ENCODE measurements at places on chromosomes 12 and 14. TPM values are rescaled to one million over a fixed set of nuclear protein-coding genes. Genes with fewer than 3 reads are reported as not detected.

DNA sequence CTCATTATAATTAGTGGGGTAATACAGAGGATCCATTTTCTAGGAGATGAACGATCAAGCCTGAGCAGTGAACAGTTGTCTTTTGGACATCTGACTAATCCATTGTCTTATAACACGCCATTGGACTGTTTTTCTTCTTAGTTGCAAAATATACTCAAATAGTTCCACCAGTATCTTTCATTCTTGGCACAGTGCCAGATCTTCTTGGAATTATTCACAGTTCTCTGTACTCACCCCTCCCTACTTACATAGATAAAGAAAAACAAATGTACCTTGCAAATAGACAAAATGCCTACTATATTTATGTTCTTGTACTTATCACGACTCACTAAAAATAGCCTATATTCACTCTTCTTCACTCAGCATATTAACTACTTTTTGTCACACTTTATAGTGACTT lies 3.8 kb downstream of the CBLN3 start:
- DNase-seq: no peak

GRCh38 chr12:6370576-6370935 lies 4.8 kb downstream of the SCNN1A start:
- no peak for DNase-seq

GRCh38 chr14:104655128-104655848 lies 34.1 kb upstream of the INF2 start:
- no peak for DNase-seq

DNA sequence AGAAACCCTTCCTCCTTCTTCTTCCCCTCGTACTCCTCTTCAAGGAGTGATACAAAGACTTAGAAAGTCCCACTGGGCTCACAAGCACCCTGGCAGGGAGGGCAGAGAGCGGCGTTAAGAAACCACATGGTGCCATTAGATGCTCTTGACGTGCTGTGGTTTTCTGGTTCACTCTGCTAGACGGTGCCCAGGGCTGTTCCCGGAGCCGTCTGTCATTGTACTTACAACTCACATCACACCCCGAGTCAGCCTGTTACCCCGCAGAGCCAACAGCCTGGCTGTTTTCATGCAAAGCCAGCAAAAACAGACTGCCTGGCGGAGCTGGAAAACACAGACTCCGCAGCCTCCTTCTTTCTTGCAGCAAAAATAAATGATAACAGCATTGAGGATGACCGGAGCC lies 232.6 kb upstream of the TBX3 start:
- peak; percentile 65 for DNase-seq

GRCh38 chr14:106578481-106578880 lies 1052.1 kb downstream of the TMEM121 start:
- DNase-seq: no peak

- DNase-seq: no peak
Observed at GRCh38 chr12:132439333-132439904, 50.5 kb upstream of the FBRSL1 start.

GRCh38 chr14:84084056-84084630 lies 1445.8 kb upstream of the FLRT2 start:
- no peak for DNase-seq

- peak; percentile 42 for DNase-seq
Observed at GRCh38 chr14:65210118-65210821, 108.0 kb upstream of the MAX start.

- no peak for DNase-seq
Observed at GRCh38 chr12:19719672-19720071, 280.4 kb downstream of the AEBP2 start.

- no peak for DNase-seq
Observed at GRCh38 chr14:99240627-99241324, 31.2 kb downstream of the BCL11B start.

GRCh38 chr12:48197549-48197970 lies 5.5 kb downstream of the OR10AD1 start:
- no peak for DNase-seq

DNA sequence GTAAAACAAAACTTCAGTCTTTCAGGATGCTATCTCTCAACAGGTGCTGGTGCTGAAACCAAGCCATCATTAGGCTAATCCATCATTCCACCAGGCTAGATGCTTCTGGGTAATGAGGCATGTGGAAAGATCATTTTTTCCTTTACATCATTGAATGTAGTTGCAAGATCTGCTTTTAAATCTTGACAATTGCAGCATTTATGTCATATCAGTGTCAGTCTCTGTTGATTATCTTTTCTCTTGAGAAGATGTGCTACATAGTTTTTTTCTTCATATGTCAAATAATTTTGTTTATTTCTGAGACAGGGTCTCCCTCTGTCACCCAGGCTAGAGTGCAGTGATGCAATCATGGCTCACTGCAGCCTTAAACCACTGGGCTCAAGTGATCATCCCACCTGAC lies 16.2 kb upstream of the EXD2 start:
- DNase-seq: no peak

DNA sequence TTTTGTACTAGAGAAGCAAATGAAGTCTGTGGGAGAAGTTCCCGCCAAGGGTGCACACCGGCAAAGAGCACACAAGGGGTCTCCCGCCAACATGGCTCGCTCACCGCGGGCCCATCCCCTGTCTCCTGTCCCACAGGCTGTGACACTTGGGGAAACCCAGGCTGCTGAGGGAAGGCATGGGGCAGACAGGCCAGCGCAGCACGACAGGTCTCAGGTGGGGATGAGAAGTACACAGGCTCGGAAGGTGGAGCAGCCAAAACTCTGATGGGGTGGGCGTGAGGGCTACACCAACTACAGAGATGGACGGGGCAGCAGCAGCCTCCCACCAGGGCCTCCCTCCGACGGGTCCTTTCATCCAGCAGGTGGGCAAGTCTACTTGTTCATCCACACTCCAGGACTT lies 64.4 kb downstream of the RNF34 start:
- no peak for DNase-seq

GRCh38 chr12:9163392-9163791 lies 44.8 kb downstream of the PZP start:
- DNase-seq: no peak

DNA sequence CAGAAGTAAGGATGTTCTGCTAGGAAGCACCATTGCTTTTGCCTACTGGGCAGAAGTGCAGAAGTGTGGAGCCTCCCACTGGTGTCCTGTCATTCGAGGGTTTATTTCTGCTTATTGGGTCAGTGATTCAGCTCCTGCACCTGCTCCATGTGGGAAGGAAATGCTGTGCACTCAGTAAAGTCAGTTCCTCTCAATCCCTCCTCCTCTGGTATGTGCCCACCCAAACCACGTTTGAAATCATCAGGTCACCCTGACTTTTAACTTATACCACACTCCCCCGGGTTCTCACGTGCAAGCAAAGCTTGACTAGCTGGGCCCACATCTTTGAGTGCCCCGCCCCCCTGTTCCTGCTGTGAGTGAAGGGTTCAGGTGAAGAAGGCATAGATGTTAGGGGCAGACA lies 223.7 kb downstream of the CHST11 start:
- DNase-seq: no peak

DNA sequence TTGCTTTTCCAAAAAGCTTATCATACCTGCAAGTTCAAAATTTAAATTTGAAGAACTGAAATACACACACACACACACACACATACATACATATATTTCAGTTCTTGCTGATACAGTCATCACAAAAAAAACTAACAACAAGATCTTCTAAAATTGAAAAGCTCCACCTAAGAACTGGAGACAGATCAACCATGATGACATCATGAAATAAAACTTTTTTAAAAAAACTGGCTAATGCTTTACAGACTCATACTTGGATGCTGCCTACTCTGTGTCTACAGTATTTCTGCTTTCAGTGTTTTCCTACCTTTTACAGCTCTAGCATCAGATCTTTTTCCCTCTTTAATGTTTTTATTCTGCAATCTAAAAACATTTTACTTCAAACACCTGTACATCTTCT lies 261.4 kb downstream of the DIO2 start:
- no peak for DNase-seq

GRCh38 chr12:113242026-113242418 lies 20.8 kb downstream of the TPCN1 start:
- peak; percentile 81 for DNase-seq

- DNase-seq: no peak
Observed at GRCh38 chr12:54162741-54163140, 26.0 kb downstream of the SMUG1 start.

GRCh38 chr14:50064993-50065392 lies 51.4 kb downstream of the VCPKMT start:
- no peak for DNase-seq

- DNase-seq: peak; percentile 74
Observed at GRCh38 chr12:39235990-39236767, 206.7 kb downstream of the KIF21A start.

GRCh38 chr12:42448841-42449240 lies 122.9 kb downstream of the PPHLN1 start:
- no peak for DNase-seq

DNA sequence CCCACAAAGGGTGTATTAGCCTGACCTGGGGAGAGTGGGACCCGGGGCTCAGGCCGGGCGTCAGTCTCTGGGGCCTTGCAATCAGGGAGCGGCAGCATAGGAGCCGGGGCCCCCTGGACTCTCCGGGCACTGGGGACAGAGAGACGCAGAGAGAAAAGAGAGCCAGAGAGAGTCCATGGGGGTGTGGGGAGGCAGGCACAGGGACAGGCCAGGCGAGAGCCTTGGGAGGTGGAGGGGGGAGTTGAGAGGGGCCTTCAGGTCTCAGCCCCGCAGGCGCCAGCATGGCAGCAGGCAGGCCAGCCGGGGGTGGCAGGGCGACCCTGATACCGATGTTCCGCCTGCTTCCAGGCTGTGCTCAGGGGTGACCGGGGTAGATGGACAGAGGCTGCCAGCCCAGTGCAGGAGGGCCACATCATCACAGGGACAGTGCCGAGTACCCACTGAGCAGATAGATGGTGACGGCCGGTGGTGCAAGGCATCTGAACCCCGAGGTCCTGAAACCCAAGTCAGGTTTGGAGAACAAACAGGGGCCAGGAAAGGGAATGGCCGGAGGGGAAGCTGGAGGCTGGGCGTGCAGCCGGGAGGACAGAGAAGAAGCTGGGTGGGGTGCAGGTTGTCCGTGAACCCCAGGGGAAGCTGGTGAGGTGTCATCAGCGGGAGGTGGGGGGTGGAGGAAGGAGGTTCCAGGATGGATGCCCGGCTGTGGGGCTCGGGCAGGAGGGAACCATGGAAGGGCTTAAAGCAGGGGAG lies 2.9 kb downstream of the EXOC3L4 start:
- DNase-seq: no peak

DNA sequence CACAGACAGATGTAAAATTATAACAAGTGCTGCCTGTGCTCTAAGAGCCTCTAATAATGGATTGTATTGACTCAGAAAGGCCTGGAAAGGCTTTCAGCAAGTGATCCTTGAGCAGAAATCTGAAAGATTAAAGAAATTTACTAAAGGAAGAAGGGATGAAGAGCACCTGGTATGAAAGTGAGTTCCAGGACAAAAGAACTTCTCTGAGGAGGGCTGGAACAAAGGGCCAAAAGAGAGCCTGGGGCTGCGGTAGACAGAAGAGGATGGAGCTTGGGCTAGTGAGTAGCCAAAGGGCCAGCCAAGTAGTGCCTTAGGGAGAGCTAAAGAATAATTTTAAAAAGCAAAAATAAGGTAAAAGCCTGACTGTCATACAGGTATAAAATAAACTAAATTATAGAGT lies 44.0 kb downstream of the BCAT1 start:
- DNase-seq: no peak

DNA sequence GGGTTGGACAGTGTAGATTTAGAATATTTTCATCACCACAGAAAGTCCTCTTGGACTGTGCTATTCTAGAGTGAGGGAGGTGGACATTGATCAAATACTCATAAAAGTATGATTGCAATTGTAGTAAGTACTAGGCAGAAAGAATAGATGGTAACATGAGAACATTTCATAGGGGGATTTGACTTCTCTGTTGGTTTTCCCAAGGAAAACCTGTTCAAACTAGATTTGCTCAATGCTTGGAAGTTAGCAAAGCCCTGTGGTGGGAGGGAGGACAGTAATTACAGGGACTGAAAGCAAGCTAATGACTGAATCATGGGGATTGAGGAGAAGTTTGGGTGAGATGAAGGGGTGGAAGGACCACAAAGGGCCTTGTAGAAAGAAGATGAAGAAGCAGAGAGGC lies 24.4 kb upstream of the EID3 start:
- no peak for DNase-seq

- DNase-seq: no peak
Observed at GRCh38 chr12:22653791-22654190, 28.8 kb downstream of the ETNK1 start.

DNA sequence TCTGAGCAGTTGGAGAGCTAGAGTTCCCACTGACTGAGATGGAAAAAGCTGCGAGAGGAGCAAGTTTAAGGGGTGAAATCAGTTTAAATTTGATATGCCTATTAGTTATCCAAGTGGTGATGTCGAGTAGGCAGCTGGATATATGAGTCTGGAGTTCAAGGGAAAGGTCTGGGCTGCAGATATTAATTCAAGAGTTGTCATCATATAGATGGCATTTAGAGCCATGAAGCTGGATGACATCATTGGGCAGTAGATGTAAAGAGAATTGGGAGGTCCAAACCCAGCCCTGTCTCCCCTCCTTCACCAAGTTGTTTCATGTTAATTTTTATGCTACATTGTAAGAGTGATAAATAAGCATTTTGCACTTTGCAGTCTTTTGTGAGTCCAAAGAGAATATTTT lies 898.1 kb downstream of the GALC start:
- DNase-seq: no peak

DNA sequence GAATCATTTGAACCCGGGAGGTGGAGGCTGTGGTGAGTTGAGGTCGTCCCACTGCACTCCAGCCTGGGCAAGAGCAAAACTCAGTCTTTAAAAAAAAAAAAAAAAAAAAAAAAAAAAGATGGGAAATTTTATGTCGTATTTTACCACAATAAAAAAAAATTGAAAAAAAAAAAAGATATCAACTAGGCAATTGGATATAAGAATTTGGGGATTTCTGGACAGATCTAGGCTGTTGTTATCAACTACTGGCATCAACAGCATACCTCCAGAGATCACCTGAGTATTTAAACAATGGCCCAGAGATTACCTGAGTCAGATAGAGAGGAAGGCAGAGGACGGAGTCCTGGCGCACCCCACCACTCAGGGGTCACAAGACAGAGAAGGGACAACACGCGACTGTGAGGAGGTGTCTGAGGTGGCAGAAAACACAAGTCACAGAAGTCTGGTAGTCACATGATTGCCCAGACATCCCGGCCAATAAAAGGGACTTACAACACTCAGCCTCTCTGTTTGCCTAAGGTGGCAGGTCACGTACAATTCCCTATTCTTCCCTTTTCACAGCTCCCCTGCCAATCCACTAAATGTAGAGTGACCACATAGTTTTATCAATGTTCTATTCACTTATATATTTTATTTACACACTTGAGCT lies 1.8 kb downstream of the SPRING1 start:
- no peak for DNase-seq

GRCh38 chr14:47149326-47149725 lies 497.7 kb upstream of the RPL10L start:
- peak; percentile 49 for DNase-seq

GRCh38 chr14:95291859-95292542 lies 27.7 kb downstream of the CLMN start:
- no peak for DNase-seq

SLC7A7 gene
- total RNA-seq: 0.74 TPM

CCDC198 gene
- total RNA-seq: not detected

SYCP3 gene
- total RNA-seq: not detected

SOS2 gene
- 12.8 TPM for total RNA-seq

FAM186B gene
- 0.05 TPM for total RNA-seq

NGB gene
- not detected for total RNA-seq

RNF34 gene
- 76.7 TPM for total RNA-seq

CLEC6A gene
- total RNA-seq: not detected

A2ML1 gene
- total RNA-seq: not detected

IL31 gene
- total RNA-seq: not detected

POP5 gene
- total RNA-seq: 54.7 TPM

RAP1B gene
- 366 TPM for total RNA-seq

BMP4 gene
- 3.8 TPM for total RNA-seq

C12orf54 gene
- not detected for total RNA-seq

MON2 gene
- 10.9 TPM for total RNA-seq

AGAP2 gene
- 0.02 TPM for total RNA-seq

AHNAK2 gene
- 162 TPM for total RNA-seq

Measured in A172 (cell line).